ENCODE measurements at places on chromosomes 4 and X.

DNA sequence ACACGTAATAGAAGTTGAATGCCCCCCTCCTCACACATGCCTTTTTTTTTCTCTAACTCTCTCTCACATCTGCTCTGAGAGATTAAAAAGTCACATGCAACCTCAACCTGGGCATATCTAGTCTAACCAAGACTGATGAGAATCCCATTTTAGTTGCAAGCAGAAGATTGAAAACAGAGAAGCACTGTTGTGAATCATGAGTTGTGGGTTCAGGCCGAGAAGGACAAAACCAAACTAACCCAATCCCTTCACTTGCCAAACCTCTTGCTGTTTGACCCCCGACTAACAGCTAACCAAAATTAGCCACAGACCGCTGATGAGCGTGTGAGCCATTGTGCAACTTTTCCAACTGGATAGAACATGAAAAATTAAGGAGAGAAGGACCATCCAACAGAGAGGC lies 31.8 kb downstream of the CXCL1 start:
- no peak for DNase-seq

GRCh38 chr4:184416913-184417734 lies 57.2 kb downstream of the IRF2 start:
- peak; percentile 3 for DNase-seq

DNA sequence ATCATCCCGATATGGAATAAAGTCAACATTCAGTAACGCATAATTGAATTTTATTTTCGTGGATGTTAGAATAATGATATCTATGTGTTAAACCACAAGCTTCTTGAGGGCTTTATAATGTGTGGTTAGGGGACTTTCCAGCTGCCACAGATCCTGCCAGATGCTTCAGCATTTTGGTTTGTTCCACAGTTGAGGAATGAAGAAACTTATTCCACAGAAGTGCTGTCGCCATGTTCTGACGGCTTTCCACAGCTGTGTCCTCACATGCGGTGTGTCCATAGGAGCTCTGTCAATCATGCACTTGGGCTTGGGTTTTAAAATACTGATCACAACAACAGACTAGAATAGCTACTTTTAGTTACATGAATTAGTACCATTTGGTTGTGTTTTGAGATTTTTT lies 411.9 kb downstream of the TRIML1 start:
- DNase-seq: no peak

GRCh38 chr4:38364383-38364963 lies 299.5 kb upstream of the KLF3 start:
- no peak for DNase-seq

GRCh38 chrX:131330735-131331134 lies 41.6 kb upstream of the IGSF1 start:
- DNase-seq: no peak

GRCh38 chrX:75603833-75604232 lies 81.0 kb upstream of the ZDHHC15 start:
- no peak for DNase-seq

GRCh38 chr4:94536649-94537469 lies 85.1 kb downstream of the PDLIM5 start:
- no peak for DNase-seq

DNA sequence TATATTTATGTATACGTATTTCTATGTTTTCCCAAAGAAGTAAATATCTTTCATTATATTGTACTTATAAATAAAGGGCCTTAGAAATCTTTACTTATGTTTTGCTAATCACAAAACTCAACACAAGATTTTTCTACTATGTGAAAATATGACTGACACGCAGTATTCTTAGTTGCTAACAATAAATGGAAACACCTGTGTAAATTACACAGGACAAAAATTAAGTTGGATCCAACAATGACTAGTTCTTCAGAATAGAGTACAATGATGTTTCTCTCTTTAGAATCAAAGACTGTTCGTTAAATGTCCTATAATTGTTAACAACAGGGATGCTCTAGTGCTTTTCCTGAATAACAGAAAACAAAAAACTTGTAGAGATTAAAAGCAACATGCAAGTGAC lies 96.1 kb downstream of the PPP3CA start:
- no peak for DNase-seq

DNA sequence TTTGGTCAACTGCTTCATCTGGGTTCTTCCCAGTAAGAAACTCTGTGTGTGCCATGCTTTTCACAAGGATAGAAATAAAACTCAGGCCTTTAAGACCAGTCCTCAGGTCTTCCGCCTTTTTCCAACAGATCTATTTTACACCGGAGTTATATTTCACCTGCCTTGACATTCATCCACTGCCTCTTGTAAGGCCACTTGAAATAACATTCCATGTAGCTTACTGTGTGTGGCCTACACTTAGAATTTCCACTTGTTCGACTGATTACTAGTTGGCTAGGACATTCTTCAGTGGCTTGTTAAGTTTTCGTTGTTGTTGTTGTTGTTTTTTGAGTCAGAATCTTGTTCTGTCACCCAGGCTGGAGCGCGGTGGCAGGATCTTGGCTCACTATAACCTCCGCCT lies 92.8 kb upstream of the UNC5C start:
- no peak for DNase-seq

DNA sequence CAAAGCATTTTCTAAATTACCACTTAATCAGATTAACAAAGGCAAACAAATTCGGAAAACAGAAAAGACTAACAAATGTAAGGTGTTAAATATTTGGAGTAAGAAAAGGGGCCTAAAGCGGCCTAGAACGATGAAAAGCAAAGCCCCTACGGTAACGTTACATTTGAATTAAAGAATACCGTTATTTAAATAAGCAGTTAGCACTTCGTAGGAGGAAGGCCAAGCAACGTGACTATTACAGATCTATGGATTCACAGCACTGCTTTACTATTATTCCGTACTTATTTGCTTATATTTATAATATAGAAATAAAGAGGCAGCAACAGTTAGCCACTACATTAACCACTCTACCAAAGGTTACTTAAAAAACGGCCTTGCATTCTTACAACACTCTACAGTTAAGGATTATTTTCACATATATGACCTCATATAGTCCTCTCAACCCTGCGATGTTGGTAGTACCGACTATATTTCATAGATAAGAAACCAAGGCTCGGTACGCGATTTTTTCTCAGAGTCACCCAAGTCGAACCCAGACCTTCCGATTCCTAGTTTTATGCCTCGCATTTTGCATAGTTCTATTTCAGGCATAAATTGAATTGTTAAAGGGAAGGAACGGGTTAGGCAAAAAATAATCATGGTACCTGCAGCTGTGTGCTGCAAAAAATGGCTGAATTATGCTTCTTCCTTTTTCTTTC lies 2.9 kb downstream of the KLHL15 start:
- no peak for DNase-seq

GRCh38 chr4:5812506-5813229 lies 80.2 kb downstream of the CRMP1 start:
- no peak for DNase-seq

DNA sequence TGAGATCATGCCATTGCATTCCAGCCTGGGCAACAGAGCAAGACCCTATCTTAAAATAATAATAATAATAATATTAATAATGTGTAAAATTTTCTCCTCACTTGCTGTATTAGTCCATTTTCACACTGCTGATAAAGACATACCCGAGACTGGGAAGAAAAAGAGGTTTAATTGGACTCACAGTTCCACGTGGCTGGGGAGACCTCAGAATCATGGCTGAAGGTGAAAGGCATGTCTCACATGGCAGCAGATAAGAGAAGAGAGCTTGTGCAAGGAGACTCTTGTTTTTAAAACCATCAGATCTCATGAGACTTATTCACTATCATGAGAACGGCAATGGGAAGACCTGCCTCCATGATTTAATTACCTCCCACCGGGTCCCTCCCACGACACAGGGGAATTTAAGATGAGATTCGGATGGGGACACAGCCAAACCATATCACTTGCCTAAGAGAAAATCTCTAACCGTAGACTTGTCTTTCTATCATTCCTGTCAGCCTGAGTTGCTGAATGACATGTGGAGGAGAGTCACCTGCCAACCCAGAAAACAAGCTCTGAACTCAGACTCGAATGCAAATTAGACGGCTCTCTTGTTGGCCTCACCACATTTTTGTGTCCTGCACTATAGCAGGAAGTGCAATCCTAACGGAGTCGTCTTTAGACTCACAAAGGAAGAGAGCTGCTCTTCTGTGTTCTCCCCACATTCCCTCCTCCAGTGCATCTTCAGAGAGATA lies 51.9 kb upstream of the DCTD start:
- DNase-seq: no peak
